Vagina (tissue), 2 donors: ENCODE measurements at places on chromosomes 5 and 9. TPM values are rescaled to one million over a fixed set of nuclear protein-coding genes. Genes with fewer than 3 reads are reported as not detected.

FAM169A gene
- total RNA-seq, result 0.98 TPM

TMEFF1 gene
- total RNA-seq, result not detected

SEMA5A gene
- 9.3 TPM for total RNA-seq

DNA sequence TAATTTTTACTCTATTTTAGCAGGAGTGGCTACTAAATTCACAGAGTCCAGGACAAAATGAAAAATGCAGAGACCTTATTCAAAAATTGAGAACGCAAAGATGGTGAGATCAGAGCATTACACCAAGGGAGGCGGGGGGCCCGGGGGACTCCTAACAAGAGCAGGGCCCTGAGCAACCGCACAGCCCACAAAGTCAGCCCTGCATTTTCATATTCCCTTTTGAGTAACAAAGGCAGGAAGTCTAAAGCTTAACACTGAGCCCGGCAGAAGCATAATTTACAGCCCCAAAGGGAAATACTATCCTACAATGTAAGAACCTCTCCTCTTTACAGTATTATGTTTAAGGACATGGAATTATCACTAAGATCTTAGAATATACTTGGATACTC, 69.4 kb downstream of the TLE1 start:
- DNase-seq, result no peak

GRCh38 chr9:13360188-13360587, 80.7 kb upstream of the MPDZ start:
- DNase-seq, result no peak

DNA sequence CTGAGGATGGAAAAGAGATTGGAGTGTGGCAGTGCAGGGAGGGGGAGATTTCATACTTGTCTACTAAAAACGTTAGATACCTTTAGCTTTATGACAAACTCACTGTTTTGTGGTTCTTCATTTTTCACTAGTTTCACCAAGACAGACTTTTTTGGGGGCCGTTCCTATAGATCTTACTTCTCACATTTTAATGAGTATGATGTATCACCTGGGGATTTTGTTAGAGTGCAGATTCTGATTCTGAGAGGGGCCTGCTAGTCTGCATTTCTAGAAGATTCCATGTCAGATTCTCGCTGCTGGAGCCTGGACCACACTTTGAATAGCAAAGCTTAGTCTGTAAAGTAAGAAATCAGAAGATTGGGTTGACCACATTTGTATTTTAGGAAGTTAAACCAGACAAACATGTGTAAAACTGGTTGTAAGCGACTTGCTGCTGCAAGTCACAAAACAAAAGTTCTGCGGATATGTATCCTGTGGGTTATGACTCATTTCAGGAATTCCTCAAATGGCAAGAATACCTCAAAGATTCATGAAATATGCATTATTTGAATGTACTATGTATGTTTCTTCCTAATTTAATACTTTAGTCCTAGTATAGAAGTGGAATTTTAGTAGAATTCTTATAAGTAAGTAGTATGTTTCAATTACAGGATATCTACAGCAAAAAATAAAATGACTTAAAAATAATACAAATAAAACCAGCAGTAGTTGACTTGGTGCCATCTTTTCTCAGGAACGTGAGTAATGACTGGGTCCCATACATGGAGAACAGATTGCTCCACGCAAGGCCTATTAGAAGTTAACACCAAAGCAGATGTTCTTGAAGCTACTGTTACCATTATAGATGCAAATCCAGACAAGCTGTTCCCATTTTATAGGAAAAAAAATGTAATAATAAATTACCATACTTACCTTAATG, 27.8 kb downstream of the NFIL3 start:
- no peak for DNase-seq

GRCh38 chr5:1429066-1429465, 16.2 kb downstream of the SLC6A3 start:
- DNase-seq, result no peak
